Stimulated activated CD8-positive, alpha-beta memory T cell treated with anti-CD3 and anti-CD28 coated beads, Interleukin-7, amount 100 ng/mL, for 24 hours (primary cell): ENCODE measurements at places on chromosomes 6 and 20.

DNA sequence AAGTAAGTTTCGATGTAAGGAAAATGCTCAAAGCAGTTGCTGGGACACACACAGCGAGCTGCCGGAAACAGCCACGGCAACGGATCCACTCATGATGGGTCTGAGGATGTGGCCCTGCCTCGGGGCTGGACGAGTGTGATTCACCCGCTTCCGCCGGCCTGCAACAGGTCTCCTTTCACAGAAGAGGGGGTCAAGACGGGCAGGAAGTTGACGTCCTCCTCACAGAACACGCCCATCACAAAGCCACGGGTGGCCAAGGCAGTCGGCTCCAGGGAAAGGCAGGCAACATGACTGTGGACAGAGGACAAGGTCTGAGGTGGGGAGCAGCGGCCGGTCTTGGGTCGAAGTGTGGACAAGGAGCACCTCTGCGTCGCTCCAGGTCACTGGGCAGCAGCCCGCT lies 29.9 kb upstream of the SMOC2 start:
- no peak for DNase-seq

- no peak for DNase-seq
Measured at GRCh38 chr6:162181741-162182401, 545.7 kb downstream of the PRKN start.

GRCh38 chr6:14383393-14384174 lies 266.0 kb downstream of the CD83 start:
- no peak for DNase-seq

GRCh38 chr6:138372711-138373463 lies 4.8 kb upstream of the SMIM28 start:
- DNase-seq = no peak

- no peak for DNase-seq
Measured at GRCh38 chr6:134381959-134382358, 64.0 kb upstream of the SGK1 start.

DNA sequence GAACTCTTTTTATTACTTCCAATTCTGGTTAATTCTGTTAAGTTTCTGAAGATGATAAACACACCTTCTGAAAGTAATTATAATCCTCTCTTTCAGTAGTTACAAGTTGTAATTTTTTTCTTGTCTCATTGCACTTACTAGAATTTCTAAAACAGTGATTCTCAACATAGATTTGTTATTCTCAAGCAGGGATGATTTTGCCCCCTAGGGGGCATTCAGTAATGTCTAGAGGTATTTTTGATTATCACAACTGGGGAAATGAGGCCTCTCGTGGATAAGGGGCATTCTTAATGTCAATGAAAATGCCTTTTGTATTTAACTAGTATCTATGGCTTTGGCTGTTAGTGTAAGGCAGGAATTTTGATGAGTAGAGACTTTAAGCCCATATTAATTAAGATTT lies 39.4 kb upstream of the MAFB start:
- no peak for DNase-seq

GRCh38 chr20:20333866-20334265 lies 34.0 kb upstream of the INSM1 start:
- DNase-seq = no peak

- no peak for DNase-seq
Measured at GRCh38 chr20:17507032-17507431, 24.1 kb downstream of the BFSP1 start.

DNA sequence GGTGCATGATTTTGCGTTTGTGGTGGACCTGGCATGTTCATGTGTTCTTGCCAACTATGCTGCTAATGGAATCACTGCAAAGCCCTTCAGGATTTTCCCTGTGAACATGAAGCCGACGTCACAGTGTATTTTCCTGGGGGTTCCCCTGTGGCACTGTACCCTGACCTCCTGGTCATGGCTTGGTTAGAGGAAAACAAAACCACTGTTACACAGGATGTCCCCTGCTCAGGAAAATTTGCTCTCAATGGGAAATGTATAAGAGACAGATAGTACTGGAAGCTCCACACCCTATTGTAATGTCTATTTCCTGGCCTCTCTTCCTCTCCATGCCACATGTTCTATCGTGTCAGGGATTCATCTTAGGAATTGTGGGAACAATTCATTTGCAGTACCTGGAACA lies 19.7 kb downstream of the TSHZ2 start:
- DNase-seq = no peak

- no peak for DNase-seq
Measured at GRCh38 chr6:149851461-149852110, 12.6 kb downstream of the LRP11 start.

- DNase-seq = no peak
Measured at GRCh38 chr6:117666881-117667280, 8.4 kb upstream of the NUS1 start.

DNA sequence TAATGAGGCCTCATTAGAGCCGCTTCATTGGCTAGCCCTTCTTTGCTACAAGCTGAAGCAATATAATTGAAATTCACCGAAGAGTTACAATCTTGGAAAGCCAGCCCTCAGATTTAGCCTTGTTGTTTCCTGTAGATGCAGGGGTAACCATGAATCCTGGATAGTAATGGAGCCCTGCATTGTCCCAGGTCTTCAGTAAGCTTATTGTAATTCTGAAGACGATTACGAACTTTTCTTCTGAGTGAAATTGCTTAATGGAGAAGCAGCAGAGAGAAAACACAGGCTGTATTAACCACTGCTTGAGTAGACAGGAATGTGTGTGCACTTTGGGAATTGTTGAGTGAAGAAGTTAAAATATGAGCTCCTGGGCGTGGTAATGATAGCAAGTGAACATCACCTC lies 26.3 kb upstream of the NAA20 start:
- no peak for DNase-seq

DNA sequence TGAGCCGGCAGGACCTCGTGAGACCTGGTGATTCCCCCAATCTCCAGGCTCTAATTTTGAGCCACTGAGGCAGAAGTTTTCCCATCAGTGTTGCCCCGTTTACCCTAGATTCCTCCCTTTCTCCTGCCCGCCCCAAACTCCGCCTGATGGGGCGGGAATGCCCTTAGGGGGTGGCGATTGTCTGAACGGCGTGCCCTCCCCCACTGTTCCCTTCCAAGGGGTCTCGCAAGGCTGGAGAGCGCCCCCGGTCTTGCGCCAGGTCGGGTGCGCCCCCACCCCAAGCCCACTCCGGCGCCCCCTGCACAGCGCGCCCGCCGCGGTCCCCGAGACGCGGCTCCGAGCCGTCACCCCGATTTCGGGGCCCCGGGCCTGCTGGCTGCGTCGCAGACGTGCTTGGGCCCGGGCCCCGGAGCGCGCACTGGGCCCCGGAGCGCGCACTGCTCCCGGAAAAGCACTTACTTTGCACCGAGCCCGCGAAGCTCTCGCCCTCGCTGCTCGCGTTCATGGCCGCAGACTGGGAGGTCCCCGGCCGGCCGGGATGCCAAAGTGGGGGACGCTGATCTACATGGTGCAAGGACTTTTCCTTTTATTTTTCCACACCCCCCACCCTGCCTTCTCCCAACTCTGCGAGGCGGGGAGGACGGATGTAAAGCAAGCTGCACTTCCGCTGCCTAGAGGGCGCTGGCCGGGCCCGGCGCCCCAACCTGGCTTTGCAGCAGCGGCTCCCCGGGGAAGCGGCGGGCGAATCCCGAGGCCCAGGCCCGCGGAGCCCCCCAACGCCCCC lies at the start of gene ZFP64:
Gene ZFP64, minus strand, starts transcription at position 648 of the 784 bp plus-strand sequence. Its CDS starts 143 bp downstream, at position 505.
- DNase-seq = peak; percentile 38

DNA sequence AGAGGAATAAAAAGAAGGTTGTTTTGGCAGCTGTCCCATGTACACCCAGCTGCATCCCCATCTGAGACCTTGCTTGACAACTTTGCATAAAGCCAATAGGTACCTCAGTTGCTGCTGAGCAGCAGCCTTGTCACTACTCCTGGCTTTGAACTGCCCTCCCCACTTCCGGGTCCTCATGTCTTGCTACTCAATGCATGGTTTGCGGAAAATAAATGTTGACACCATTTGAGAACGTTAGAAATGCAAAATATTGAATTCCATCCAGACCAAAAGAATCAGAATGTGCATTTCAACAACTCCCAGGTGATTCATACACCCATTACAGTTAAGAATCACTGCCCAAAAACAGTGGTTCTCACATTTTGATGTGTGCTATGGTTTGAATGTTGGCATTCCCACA lies 32.9 kb downstream of the GPX5 start:
- no peak for DNase-seq

DNA sequence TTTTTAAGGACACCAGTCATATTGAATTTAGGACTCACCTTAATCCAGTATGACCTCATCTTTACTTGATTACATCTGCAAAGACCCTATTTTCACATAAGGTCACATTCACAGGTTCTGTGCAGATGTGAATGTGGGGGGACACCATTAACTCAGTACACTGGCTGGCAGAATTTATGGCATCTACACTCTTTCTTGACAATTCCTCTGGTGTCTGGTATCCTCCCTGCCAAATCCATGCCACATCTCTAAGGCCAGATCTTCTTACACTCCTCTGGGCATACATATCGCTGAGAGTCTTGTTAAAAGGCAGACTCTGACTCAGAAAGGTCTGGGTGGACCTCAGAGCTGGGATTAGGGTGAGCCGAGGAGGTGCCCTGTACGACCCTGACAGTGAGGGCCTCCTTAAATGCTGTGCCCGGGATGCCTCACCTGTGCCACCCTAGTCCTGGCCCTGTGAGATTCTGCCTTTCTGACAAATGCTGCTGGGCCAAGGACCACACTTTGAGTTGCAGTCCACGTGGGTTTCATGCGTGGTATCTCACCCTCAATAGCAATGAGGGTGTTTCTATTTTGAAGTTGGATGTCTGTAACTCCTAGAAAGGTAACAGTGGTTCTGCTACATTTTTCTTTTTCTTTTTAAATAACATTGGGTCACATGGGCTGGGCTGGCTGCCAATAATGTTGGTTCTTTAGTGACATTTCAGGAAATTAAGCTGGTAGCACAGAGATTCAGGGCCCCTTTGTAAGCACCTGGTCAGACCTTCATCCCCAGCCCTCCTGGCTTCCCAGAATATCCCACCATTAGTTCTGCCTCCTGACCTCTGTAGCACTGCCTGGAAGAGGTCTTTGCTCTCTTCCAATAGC lies 17.2 kb upstream of the LRRN4 start:
- no peak for DNase-seq

- DNase-seq = no peak
Measured at GRCh38 chr6:42644211-42644610, 78.2 kb downstream of the PRPH2 start.

DNA sequence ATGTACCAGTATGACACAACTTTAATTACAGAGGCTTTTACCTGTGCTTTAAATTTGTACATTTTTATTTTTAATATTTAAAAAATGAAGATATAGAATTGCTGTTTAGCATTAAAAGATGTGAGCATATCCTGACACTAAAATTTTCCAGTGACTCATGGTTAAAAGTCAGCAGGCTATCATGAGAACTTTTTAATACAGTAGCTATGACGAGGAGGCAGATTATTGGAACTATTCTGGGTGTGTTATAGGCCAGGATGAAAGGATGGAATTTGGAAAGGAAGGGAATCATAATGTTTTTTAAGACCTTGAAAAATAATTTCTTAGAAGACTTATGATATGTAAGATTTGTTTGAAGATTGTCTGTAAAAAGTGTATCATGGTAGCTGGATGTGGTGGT lies 91.0 kb downstream of the GFRA4 start:
- no peak for DNase-seq

- peak; percentile 89 for DNase-seq
Measured at GRCh38 chr20:38446441-38447209, 11.5 kb upstream of the SNHG17 start.

- DNase-seq = no peak
Measured at GRCh38 chr6:41650120-41650519, 11.9 kb downstream of the MDFI start.

DNA sequence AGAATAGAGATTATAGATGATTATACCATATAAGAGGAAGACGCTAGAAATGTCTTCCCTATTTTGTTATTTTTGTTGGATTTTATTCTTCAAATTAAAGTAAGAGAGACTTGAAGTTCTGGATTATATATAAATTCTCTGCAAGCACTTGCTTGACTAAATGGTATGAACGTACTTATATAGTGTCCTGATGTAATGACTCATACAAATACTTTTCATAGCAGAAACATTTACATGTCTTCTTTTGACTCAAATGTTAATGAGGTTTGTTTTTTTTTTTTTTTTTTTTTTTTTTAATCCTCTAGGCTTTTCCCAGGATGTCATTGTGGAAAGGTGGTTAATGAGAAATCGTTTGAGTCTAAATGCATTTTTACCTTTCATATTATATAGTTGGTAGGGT lies 55.0 kb downstream of the PDE7B start:
- no peak for DNase-seq

DNA sequence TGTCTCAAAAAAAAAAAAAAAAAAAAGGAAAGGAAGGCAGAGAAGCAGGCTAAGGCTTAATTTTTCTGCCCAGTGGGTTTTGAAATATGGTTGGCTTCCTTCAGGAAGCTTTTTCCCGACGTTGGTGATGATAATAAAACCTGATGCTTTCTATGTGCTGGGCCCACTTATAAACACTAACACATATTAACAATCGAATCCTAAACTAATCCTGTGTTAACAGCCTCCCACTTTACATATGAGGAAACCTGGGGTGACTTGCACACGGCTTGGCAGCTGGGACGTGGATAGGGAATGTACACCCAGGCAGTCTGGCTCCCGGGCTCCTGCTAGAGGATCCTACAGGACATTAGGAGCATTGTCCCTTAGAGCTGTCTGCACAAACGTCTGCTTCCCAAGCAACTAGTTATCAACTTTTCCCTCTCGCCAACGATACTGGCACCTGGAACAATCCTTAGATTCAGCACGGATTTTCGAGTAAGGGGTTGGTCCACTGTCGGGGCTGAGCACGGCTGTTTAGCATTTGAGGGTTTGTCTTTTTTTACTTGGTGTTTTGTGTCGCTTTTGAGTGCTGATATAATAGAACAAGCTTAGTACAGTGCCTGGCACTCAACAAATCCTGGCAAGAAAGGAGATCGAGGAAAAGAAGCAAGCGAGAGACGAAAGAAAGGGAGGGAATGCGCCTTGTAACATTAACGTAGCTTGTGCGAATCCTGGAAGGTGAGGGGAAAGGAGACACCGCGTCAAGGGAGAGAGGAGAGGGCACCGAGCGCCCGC lies 622 bp upstream of the KIZ start:
- no peak for DNase-seq

- DNase-seq = no peak
Measured at GRCh38 chr6:44041461-44042260, 85.6 kb downstream of the MRPL14 start.

DNA sequence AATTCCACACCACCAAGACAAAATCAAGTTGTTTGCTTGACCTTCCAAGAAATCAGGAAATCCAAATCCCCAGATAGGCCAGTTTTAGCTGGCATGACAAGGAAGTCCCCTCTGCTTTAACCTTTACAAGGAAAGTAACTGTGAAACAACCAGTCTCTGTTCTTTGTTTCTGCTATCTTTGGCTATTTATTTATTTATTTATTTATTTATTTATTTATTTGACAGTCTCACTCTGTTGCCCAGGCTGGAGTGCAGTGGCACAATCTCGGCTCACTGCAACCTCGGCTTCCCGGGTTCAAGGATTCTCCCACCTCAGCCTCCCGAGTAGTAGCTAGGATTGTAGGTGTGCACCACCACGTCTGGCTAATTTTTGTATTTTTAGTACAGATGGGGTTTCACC lies 14.5 kb upstream of the GMNN start:
- no peak for DNase-seq

DNA sequence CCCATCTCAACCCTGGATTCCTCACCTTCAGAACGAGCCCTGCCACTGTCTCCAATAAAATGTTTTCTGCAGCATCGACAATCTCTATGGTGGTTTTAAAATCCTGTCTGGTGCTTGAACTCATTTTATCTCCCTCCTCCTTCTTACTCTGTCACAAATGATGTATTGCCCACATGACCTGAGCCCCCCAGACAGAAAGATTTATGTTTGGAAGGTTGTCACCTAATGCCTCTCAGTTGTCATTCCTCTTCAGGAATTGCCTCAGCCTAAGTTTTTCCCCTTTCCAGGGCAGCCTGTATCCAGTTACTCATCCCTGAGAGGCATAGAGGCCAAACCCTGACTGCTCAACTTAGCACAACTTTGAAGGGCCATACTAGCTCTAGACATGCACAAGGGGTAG lies 9.2 kb downstream of the GPX5 start:
- no peak for DNase-seq
